Dermis microvascular lymphatic vessel endothelial cell (primary cell): ENCODE measurements at places on chromosomes 6 and 20. TPM values are rescaled to one million over a fixed set of nuclear protein-coding genes. Genes with fewer than 3 reads are reported as not detected.

MAD2L1BP gene
- total RNA-seq, result 14.8 and 23.3 TPM in 2 replicates

DNA sequence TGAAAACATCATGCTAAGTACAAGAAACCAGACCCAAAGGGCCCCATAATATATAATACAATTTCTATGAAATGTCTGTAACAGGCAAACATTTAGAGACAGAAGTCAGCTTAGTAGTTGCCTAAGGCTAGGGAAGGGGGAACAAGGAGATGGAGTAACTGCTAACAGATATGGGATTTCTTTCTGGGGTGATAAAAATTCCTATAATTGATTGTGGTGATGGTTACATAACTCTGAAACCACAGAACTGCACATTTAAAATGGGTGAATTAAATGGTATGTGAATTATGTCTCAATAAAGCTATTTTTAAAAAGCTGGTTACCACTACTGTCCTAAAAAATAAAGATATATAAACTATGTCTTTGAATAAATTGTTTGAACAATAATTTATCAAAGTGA is 3.2 kb downstream of the CEP162 start:
- DNase-seq, result no peak

- DNase-seq, result no peak
Measured at GRCh38 chr6:137967689-137968454, 100.8 kb downstream of the TNFAIP3 start.

- DNase-seq, result no peak
Measured at GRCh38 chr6:116035616-116036015, 25.1 kb downstream of the FRK start.

DNA sequence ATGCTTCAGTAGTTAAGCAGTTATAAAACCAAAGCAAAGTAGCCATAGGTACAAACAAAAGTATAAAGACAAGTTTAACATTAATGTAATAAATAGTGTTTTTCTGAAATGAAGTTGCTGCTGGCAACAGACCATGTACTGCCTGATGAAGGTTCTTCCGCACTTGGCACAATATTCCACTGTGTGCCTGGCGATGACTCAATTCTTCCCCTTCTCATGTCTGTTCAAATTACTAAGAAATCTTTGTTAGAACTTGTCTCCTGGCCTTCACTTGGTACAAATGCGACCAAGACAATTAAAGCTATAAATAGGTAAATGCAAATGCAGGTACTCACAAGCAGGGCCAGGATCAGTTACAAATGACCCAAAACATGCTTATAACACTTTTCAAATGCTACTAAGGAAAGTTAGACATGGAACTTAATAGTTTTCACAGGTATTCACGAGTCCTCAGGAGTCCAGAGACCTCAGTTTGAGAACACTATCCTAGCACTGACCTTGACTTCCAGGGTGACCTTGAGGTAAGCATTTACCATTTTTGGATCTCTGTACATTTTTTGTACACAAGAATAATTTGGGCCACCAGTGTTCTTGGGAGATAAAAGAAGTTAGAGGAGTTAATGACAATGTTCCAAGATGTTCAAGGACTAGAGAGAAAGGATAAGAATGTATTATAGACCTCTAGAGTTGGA is 8.1 kb upstream of the DDR1 start:
- peak; percentile 84 for DNase-seq

DNA sequence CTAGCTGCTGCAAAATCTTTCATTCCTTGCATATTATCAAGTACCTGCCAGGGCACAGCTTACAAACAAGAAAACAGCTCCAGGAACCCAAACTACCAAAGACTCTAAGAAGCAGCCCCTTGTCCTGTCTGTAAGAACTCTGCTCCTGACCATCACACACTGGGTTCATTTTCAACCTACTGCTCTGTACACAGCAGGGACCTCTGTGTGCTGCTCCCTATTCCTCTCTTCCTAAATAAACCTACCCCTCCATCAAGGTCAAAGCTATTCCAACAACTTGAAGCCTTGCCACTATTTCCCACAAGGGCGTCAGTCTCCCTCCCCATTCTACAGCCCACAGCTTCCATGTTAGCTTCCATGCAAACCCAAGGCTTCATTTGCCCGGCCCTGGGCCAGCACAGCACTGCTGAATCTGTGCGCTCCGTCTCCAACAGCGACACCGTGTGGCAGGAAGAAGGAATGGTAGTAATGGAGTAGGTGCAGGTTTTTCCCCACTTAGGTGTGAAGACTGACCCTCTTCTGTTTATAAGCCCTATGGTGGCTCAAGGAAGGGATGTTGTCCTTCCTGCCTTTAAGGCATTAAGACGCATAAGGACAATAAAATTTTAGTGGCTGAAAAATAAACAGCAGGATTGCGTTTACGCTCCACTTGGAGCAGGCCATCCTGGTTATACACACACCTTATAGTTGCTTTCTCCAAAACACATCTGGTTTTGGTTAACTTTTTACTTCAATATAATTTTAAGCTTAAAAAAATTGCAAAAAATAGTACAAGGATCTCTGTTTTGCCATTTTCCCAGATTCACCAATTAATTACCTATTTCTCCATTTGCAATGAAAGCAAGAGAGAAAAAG is 115.2 kb upstream of the NXT1 start:
- peak; percentile 70 for DNase-seq

DNA sequence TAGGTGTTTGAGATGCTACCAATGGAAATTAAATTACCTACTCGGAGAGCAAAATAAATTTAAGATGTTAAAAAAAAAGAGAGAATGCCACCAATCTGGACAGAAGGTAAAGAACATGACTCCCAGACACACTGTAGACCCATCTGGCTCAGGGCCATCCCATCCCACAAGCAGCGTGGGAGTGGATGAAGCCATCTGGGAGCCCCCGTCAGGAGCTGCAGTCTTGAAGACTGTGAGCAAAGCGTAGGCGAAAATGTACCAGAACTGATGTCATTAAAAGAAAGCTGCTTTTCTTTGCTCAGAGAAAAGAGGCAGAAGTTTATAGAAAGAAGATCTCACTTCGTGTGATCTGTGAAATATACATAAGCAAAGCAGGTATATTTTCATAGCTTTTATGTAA is 815.7 kb downstream of the QKI start:
- DNase-seq, result no peak
